ENCODE measurements at places on chromosomes 16 and 17. TPM values are rescaled to one million over a fixed set of nuclear protein-coding genes. Genes with fewer than 3 reads are reported as not detected.
A peak's percentile ranks its signal among the peaks of the same experiment; 100 is the strongest.

The SALL1 gene
- total RNA-seq: not detected

The SYT17 gene
- total RNA-seq: 0.54 TPM

The HSPB9 gene
- not detected for total RNA-seq

The SLC12A4 gene
- 43.1 TPM for total RNA-seq

The C16orf74 gene
- total RNA-seq: 0.17 TPM

The CACNG3 gene
- not detected for total RNA-seq

- DNase-seq: no peak
Observed at GRCh38 chr16:9316615-9317014, 225.2 kb downstream of the HAPSTR1 start.

- no peak for DNase-seq
Observed at GRCh38 chr17:35575759-35576158, 2.6 kb downstream of the PEX12 start.

DNA sequence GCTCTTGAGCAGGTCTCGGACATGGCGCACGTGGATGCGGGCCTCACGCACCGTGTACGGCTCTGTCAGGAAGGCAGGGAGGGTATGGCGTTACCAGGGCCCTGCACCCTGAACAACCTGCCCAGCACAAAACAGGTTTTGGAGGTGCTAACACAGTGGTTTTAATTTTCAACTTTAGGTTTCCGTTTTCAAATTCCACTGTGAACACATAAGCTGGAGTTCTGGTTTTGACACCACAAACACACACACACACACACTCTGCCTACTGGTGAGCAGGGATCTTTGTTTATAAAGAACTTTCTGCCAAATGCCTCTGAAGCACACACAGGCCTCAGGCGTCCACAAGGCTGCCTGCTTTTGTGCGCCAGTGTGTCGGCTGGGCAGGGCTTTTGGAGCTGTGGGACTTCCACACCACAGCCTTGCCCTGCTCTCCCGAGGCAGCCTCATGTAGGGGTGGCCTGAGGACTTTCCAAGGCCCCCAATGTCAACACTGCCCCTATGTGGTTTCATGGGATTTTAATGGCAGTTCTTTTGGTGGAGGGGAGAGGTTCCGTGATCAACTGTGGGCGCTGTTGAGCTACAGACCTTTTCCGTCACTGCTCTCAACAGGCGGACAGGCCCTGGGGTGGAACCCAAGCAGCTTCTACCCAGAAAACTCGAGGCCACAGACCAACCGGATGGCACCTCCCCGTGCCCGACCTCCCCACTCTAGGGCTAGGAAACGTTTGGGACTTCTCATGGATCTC lies 9.4 kb downstream of the CLUH start:
- DNase-seq: no peak

DNA sequence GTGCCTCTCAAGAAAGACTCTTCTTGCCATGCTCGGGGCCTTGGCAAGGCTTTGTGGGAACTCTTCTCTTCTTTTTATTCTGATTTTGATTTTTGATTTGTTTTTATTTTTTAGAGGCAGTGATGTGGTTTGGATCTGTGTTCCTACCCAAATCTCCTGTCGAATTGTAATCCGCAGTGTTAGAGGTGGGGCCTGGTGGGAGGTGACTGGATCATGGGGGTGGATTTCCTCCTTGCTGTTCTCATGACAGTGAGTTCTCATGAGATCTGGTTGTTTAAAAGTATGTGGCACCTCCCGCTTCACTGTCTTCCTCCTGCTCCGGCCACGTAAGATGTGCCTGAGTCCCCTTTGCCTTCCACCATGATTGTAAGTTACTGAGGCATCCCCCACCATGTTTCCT lies 281.4 kb downstream of the CPPED1 start:
- DNase-seq: no peak

DNA sequence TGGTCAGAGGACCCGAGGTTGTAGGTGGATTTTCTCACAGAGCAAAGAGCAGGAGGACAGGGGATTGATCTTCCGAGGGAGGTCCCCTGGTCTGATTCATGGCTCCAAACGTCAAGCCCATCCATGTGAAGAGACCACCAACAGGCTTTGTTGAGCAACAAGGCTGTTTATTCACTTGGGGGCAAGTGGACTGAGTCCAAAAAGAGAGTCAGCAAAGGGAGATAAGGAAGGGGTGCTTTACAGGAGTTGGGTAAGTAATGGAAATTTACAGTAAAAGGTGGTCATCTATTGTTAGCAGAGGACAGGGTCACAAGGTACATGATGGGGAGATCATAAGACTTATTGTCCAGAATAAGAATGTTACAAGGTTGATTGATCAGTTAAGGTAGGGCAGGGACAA lies 2285.8 kb downstream of the TP53TG3F start:
- DNase-seq: no peak

GRCh38 chr17:78127239-78127887 lies 1.2 kb downstream of the TMC6 start:
- peak; percentile 67 for DNase-seq

DNA sequence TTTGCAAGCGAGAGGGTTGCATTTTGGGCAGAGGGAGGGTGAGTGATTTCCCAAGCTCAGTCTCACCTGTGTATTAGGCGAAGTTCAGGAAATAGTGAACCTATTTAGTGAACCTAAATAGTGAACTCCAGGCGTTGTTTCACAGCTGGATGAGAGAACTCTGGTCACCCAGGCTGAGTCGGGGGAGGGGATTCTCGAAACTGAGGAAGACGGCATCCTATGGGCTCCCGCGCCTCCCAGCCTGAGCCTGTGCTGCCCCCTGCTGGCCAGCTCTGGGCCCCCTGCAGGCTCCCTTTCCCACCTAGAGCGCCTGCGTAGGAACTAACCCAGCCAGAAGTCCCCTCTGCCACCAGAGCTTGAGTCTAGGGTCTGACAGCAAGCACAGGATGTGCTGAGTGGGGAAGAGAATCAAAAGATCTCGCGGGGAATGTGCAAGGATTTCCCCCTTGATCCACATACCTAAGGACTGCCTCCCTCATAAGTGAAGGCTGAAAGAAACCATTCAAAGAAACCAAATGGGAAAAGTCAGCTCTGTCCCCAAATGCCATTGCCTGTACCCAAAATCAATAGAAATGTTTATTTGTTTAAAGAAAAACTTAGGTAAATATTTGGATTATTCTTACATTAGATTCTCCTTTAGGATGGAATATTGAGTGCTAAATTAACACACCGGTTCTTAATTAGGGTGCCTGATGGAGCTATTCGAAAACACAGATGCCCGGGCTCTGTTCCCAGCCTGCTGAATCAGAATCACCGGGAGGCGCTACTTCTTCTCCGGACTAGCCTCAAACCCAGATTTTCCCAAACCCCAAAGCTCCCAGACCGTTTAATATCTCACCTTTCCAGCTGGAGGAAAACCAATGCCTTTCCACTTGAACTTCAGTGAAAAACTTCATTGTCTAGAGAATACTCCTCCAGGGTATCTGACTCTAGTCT lies 14.8 kb upstream of the MARVELD3 start:
- peak; percentile 59 for DNase-seq

DNA sequence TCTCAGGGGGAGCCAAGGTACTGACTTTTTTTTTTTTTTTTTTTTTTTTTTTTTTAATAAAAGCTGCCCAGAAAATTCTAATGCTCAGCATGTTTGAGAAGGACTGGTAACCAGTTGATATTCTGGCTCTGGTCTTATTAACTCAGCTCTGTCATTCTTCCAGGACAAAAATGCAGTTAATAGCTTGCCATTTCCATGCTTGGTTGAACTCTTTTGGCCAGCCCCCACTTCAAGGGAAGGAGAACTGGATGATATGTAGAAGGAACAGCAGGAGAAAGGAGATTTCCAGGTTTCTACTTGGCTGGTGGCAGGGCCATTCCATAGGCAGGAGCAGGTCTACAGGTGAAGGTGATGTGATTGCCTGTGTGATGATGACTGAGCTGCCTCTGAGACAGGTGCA lies 59.2 kb upstream of the TANC2 start:
- no peak for DNase-seq

DNA sequence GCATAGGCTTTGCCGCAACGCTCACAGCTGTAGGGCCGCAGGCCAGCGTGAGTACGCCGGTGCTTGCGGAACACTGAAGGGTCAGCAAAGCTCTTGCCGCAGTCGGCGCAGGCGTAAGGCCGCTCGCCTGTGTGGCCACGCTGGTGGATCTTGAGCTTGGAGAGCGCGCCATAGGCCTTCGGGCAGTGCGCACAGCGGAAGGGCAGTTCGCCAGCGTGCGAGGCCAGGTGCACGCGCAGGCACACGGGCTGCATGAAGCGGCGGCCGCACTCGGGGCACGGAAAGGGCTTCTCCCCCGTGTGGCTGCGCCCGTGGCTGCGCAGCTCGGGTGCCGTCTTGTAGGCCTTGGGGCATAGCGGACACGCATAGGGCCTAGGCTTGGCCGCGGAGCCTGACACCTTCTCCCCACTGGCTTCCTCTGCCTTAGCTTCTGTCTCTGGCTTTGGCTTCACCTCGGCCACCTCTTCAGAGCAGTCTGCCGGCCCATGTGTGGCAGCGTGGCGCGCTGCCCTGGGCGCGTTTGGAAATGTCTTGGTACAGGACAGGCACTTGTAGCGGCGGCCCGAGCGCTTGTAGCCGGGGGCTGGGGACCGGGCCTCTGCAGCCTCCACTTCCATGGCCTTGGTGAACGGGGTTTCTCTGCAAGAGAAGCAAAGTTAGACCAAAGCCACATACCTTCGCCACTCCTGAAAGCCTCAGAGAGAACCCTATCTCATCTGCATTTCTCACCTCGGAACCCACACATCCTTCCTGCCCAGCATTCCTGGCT lies 10.0 kb downstream of the ZNF668 start:
- DNase-seq: peak; percentile 33

GRCh38 chr16:88511060-88511459 lies 58.0 kb downstream of the ZFPM1 start:
- no peak for DNase-seq

DNA sequence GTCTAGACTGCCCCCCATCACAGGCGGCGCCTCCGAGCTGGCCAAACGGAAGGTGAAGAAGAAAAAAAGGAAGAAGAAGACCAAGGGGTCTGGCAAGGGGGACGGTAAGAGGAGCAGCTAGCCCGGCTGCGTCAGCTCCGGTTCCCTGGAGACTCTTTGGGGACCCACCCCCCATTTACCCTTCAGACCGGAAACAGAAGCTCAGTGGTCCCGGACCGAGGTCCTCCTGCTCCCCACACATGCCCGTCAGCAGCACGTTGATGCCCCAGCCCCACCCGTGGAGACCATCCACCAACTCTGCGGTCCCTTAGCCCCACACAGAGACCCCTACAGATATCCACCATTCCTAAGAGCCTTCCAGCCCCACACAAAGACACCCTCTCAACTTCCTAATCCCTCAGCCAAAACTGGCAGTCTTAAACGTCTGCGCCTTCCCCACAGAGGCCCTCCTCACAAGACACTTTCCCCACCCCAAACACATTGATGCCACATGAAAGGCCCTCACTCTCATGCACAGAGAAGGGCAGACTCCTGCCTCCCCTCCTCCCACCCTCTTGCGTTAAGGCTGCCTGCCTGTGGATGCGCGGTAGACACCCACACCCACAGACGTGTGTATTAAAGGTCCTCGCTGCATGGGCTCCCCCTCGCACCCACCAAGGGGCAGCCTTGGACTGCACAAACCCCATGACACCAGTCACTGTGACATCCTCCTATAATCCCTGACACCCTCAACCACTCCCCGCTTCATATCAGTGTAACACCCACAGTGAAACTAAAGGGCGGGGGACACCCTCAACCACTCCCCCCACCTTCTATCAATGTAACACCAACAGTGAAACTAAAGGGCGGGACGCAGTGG lies 58.2 kb upstream of the RPH3AL start:
- DNase-seq: peak; percentile 53

GRCh38 chr17:12229335-12229734 lies 208.7 kb downstream of the MAP2K4 start:
- DNase-seq: no peak

GRCh38 chr17:78197147-78197832 lies 10.1 kb downstream of the AFMID start:
- no peak for DNase-seq

- DNase-seq: no peak
Observed at GRCh38 chr17:78399693-78400144, 21.3 kb downstream of the PGS1 start.

DNA sequence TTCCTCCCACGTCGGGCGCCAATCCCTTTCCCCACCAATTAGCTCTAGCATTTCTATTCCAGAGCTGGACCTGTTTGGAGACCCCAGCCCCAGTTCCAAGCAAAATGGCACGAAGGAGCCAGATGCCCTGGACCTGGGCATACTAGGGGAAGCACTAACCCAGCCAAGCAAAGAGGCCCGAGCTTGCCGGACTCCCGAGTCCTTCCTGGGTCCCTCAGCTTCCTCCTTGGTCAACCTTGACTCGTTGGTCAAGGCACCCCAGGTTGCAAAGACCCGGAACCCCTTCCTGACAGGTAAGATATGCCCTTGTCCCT lies 5.6 kb upstream of the SPATA20 start:
- no peak for DNase-seq

GRCh38 chr16:71627731-71628181 lies 1.8 kb downstream of the MARVELD3 start:
- DNase-seq: no peak

DNA sequence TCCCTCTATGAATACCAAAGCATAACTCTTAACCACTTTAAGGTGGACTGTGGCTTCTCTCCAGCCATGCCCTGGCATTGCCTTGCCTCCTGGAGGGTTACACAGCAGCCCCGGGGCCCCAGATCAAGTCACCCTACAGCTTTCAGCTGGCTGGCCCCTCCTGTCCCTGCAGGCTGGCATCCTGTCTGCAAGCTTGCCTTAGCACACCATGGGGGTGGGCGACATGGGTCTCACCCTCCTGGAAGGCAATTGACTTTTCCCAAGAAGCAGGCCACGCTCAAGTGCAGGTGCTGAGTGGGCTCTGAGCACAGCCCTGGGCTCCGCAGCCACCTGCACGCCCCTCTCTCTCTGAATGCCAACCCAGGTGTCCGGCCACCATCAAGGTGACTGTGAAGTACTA lies 25.8 kb upstream of the AKTIP start:
- no peak for DNase-seq

All from activated T-helper 1 cell treated with anti-CD3 and anti-CD28 coated beads, Interleukin-12 subunit alpha, Interleukin-12 subunit beta, Interleukin-2, Interleukin-4 antibody, amounts not matched to agents 30 ng/mL and 10 ng/mL and 1 ng/mL, durations not matched to agents 14 hours and 24 hours and 36 hours (primary cell).